ENCODE measurements at places on chromosomes 4 and X.

DNA sequence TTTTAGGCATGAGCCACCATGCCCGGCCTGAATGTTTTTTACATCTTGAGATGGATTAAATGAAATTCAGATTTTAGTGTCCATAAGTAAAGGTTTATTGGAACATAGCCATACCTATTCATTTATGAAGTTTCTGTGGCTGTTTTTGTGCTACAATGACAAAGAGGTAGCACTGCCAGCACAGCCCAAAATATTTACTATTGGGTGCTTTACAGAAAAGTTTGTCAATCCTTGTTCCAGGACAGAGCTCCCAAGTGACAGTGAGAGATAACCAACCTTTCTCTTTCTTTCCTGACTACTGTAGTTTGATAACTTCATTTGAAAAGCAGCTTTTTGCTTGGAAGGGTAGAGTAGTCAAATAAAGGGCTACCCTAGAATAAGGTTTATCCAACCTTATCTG lies 116.2 kb downstream of the CAMK2D start:
- no peak for DNase-seq

- DNase-seq, result no peak
Measured at GRCh38 chr4:87005369-87005689, 70.5 kb downstream of the AFF1 start.

DNA sequence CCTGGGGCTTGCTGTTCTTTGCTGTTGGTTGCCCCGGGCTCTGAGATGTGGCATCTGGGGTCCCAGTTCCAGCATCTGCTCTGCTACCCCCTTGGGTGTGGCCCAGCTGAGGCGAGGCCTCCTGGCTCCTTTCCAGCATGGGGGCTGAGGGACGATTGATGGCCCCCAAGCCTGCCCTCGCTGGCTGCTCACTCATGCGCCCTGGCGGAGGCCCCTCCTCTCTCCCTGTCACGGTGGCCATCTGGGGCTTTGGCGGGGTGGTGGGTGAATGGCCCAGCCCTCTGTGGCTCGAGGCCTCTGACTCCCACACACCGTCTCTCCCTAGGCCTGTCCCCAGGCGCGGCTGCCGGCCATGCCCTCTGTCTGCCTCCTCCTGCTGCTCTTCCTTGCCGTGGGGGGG lies 1.8 kb downstream of the PLXNA3 start:
- DNase-seq, result no peak

- no peak for DNase-seq
Measured at GRCh38 chr4:90122355-90122748, 4.8 kb upstream of the CCSER1 start.

- DNase-seq, result no peak
Measured at GRCh38 chrX:56029691-56030090, 202.5 kb upstream of the KLF8 start.

GRCh38 chr4:159283696-159284095 lies 180.8 kb downstream of the RAPGEF2 start:
- no peak for DNase-seq

DNA sequence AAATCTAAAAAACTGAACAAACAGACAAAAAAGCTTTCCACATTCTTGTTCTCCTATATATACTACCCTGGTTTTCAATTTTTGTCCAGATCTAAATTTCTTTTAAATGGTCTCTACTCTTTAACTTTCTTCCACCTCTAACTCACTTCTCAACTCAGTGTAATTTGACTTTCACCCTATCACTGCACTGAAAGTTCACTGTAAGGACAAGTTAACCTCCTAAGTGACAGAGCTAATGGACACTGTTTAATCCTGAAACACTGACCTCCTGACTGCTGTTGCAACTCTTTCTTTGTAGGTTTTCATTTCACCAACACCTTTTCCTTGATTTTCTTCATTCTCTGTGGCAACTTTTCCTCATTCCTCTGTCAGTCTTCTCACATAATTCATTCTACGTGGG lies 50.0 kb downstream of the ATOH1 start:
- DNase-seq, result no peak

GRCh38 chr4:6452897-6453687 lies 19.3 kb downstream of the PPP2R2C start:
- no peak for DNase-seq

GRCh38 chr4:112378858-112379257 lies 81.7 kb downstream of the ALPK1 start:
- DNase-seq, result no peak

DNA sequence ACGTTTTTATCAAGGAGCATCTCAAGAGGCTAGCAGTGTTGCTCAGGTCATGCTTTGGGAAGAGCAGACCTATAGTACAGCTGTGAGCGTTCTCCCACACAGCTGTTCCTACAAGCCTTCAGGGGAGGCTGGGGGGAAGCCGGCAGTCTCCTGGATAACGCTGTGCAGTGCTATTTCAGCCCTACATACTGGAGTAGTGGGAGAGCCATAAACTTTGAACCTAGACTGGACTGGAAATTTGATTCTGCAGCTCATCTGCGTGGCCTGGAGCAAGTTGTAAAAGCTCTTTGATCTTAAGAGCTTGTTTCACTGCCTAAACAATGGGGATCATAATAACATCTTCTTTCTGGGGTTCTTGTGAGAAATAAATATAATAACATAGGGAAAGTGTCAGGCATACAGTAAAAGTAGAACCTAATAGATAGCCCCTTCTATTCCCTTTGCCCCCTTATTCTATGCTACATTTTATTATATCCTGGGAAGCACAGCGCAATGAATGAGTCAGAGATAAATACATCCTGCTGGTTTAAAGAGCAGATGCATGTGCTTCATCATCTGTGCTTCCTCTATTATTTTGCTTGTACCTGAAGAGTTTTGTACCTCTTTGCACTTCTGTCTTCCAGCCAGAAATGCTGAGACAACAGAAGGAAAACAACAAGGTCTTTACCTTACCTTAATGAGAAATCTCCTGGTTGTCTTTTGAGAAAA lies 14.7 kb upstream of the AMBN start:
- no peak for DNase-seq

GRCh38 chrX:130081421-130082045 lies 28.8 kb downstream of the ELF4 start:
- no peak for DNase-seq

GRCh38 chr4:22999419-22999818 lies 306.7 kb downstream of the GBA3 start:
- DNase-seq, result no peak

DNA sequence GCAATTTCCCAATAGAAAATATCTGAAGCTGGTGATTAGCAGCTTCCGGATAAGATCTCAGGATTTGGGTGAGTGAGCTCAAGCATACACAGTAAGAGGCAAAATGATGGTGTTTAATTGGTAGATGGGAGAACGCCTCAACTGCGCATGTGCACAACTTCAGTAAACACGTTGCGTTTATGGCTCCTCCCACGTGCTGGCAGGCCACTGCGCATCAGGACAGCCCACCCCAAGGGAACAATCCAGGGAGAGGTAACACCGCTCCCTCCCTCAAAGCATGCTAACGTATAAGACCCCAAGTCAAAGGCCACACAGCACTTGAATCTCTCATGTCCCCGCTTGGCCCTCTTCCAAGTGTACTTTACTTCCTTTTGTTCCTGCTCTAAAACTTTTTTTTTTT lies 10.3 kb upstream of the CENPU start:
- DNase-seq, result no peak

- no peak for DNase-seq
Measured at GRCh38 chr4:61225656-61226055, 25.5 kb downstream of the ADGRL3 start.

DNA sequence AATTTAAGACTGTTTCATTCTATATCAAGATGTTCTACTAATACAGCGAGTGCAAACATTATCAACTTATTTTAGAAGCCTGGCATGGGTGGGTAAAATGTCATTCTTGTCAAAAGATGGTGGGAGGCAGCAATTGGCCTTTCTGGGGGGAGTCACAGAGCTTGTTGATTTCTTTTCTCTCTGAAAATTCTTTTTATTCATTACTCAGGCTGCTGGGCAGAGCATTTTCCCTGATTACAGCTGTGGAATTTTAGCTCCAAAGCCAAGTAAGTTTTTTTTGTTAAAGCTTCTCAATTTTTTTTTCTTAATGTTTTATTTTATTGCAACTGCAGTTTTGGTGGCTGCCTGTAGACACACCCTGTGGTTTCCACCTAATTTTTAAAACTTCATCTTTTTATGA lies 50.4 kb downstream of the GPC4 start:
- no peak for DNase-seq

- no peak for DNase-seq
Measured at GRCh38 chrX:154549766-154550165, 2.3 kb downstream of the IKBKG start.

- DNase-seq, result no peak
Measured at GRCh38 chr4:23890369-23891063, 669 bp upstream of the PPARGC1A start.

DNA sequence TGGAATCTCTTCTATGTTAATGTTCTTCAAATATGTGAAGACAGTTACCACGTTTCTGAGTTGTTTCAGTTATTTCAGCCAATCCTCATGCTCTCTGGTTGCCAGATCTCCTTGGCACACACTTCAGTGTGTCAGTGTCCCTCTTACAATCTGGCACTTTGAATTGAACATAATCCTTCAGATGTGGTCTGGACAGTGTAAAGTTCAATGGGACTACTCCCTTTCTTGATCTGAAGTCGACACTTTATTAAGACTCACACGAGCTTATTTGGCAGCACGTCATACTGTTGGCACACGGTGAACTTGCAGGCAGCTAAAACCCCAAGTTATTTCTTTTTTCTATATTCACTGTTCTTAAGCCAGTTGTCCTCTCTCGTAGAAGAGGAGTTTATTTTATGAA lies 28.2 kb downstream of the ARSJ start:
- no peak for DNase-seq

DNA sequence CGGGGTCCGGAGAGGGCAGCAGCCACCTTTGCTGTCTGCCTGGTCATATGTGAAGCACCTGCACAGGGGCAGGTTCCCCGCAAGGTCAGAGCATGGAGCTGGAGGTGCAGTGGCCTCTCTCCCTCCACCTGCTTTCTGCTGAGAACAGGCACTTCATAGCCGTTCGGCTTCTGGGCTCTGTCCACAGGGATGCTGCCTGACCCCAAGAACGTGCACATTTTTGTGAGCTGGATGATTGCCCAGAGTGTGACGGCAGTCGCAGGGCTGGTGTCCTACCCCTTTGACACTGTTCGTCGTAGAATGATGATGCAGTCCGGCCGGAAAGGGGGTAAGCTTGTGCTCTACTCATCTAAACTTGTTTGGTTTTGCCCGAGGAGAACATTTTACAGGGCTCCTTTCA lies 2.5 kb downstream of the SLC25A4 start:
- DNase-seq, result no peak

DNA sequence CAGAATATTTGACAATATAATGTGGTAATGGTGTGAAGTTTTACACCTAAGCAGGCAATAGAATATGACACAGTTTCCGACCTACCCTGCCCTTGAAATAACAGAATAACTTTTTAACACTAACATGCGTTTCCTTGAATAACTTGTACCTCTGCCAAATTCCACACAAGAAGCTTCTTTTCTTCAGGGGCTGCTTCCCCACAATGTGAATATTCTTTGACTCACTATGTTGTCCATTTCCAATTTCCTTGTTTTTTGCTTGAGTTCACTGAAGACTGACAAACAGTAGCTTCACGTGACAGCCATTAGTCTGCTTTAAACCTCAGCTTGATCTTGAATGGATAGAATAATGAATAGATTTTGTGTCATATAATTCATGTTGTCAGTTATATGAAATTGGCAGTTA lies 14.3 kb downstream of the SHROOM3 start:
- DNase-seq, result no peak

DNA sequence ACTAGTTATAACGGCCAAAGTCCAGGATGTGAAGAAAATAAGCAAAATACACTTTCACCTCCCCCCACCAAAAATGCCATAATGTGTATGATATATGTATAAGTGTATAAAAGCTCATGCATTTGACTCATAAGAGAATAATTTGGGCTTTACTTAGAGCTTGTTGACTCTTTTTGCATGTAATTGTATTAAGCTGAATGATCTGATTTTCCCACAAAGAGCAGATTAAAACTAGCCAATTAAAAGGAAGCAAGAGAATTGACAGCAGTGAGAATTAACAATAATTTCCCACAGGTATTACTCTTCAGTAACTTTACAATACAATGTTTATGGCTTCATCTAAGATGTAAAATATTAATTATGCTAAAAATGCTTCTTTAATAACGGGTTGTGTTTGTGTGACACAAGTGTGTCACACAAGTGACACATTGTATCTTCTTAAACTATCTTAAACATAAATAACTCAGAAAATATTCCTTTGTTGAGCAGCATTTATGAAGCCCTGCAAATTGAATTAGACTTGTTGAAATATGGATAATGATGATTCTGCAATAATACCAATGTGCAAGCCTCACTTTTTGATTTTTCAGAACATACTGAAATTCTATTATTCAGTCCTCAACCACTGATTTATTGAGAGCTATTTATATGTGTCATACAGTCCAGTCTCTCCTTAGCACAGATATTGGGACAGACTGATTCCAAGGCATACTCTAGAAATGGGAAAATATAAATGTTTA lies 134.5 kb downstream of the SLIT2 start:
- no peak for DNase-seq

DNA sequence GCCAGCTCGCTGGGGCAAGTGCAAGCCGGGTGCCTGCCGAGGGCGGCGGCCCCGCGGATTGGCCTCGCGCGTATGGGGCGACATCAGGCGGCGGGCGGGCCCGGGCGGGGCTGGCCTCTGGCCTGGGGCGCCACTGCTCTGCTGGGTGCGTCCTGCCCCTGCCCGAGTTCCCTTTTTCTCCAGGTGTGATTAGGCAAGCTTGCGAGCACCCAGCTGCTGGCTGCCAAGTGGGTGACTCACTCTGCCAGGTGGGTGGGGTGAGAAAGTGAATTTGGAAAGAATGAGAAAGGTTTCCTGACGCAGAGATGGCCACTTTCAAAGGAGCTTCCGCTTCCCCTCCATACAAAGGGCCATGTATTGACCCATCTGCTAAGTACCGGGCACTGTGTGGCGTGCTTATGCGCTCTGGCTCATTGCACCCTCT lies 32.5 kb downstream of the FGFBP1 start:
- DNase-seq, result no peak

- no peak for DNase-seq
Measured at GRCh38 chrX:57380026-57380796, 93.7 kb downstream of the FAAH2 start.

- DNase-seq, result no peak
Measured at GRCh38 chr4:7686070-7686870, 251.5 kb upstream of the PSAPL1 start.

- no peak for DNase-seq
Measured at GRCh38 chr4:129327637-129328036, 231.7 kb downstream of the C4orf33 start.

DNA sequence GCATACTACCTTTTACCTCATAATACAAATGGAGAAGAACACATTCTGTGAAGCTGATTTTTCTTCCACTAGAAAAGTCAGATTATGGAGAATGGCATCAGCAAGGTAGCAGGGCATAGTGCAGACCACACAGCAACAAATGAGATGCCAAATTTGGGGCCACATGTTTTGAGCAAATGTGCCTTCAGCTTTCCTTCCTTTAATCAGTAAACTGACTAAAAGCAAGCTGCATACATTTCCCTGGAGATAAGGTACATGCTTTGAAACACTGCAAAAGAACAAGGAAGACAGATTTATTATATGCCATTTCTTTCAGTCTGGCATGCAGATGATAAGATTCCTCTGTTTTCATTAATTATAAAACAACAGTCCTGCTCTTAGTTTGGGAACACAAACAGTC lies 67.1 kb upstream of the GUCY1A1 start:
- DNase-seq, result no peak

GRCh38 chr4:82818664-82819662 lies 20.4 kb upstream of the SCD5 start:
- DNase-seq, result no peak

GRCh38 chr4:26709246-26709645 lies 125.4 kb downstream of the TBC1D19 start:
- no peak for DNase-seq

GRCh38 chr4:71732706-71733105 lies 51.2 kb downstream of the GC start:
- no peak for DNase-seq

Measured in stimulated activated CD4-positive, alpha-beta T cell treated with anti-CD3 and anti-CD28 coated beads, Interleukin-1b, Interleukin-23, amount 100 ng/mL, for 1 hour (primary cell).